ENCODE measurements at places on chromosomes 6 and 20.

GRCh38 chr6:159899994-159900745 is 9.4 kb downstream of the MAS1 start:
- DNase-seq = peak; percentile 81

DNA sequence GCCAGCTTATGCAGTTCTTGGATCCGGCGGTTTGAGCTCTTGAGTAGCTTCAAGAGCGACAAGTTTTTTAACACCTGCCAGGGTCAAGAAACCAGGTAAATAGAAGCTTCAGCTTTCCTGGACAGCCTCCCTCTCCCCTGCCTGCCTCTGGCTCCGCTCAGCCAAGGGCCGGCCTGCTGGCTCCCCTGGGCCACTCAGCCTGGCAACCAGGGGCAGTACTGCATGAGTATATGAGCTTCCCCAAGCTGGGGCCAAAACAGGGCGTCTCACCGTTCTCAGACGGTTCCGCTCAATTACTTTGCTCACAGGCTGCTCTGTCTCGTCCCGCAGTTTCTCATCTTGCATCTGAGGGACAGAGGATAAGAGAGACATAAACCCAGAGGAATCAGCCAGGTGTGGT is 856 bp downstream of the TP53TG5 start:
- DNase-seq = no peak

DNA sequence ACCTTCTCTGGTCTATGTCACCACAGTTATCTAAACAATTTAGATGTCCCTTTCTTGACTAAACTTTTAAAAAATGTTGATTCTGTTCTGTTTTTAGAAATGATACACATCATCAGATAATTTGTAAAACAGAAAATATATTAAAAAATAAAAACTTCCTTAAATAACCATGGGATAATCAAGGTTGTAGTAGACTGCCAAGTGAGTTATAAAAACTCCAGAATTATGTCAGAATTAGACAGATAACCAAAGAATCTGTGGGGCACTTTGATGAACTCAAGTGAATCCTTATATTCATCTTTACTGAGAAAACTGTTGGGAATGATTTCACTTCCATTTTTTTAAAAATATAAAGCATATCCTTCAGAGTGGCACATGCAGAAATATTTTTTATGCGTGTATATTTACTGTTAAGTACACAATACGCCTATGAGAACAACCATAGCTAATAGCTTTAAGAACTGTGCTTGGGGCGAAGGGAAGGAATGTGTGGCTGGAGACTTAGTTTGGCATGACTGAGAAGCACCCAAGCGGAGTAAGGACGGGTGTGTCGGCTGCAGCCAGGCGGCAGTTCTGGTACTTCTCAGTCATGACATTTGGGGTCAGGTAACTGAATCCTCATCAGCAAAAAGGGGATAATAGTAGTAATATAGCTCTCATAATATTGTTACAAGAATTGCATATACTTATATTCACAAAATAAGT is 604.7 kb upstream of the CITED2 start:
- DNase-seq = no peak

GRCh38 chr6:144781836-144782235 is 496.7 kb downstream of the UTRN start:
- no peak for DNase-seq

DNA sequence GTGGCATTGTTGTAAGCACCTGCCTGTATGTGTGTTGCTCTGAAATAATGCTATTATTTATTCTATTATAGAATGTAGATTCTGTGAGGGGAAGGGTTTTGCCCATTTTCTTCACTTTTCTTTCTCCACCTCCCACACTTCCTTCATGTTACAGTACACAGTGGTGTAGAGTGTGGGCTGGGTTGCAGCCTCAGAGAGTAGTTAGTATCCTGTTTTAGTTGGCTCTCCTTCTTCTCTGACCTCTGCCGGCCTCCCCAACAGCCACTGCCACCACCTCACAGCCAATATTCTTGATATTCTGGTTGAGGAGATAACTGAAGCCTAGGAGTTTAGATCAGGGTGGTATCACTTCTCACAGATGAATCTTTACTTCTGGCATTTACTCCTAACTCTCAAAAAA is 143.4 kb downstream of the BCKDHB start:
- no peak for DNase-seq

Data from GM23248 (cell line).